AG10803 (cell line): ENCODE measurements at places on chromosomes 1 and 21.

GRCh38 chr1:183236158-183236725, 50.2 kb downstream of the LAMC2 start:
- no peak for DNase-seq

DNA sequence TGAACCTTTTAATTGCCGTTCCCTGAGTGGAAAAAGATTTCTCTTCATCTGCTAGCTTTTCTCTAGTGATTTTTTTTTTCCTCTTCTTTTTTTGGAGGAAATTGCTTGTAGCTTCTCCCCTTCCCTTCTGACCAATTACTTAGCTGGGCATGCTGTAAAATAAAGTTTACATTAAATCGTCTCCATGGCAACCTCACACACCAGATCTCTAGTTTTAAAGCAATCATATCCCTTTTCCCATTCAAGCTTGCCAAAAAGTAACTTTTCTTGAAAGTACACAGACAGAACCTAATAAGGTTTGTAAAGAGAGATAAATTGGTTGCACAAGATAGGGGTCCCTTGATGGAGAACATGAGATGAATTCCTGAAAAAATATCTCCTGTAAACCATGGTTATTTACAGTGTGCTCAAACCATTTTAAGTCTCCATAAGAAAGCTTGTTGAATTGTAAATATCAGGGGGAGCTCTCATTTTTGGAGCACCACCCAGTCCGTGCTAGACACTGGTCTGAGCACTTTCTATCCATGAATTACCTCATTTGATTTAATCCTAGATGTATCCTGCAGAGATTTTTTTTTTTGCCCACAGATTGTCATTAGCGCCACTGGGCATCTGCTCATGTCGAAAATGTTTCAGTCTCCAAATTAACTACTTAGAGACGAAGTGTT, 32.6 kb upstream of the HTR1D start:
- DNase-seq: no peak

DNA sequence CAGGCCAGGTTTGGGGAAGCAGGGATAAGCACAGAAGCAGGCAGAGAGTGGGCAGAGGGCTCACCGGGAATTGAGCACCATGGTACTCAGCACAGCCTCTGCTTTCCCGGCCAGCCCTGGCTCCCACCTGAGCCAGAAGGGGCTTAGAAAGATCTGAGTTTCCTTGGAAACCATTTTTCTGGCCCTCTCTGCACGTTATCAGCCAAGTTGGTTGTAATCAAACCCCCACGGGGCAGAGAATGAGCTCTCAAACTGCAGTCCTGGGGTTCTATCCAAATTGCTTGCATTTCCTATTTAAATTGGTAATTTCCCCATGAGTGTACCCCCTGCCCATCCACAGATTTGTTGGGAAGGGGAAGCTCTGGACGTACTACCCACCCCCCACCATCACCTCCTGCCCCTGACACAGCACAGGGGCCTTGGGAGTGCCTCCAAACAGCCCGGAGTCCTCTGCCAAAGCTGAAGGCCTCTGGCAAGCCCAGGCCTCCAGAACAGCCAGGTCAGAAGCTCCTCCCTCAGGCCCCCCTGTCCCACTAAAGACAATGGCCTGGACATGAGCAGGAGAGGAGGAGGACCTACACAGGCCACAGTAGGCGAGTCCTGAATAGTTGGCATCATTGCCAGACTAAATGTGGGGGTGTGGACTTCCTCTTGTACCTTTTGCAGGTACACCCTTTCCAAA, 42.7 kb upstream of the GJB5 start:
- no peak for DNase-seq

DNA sequence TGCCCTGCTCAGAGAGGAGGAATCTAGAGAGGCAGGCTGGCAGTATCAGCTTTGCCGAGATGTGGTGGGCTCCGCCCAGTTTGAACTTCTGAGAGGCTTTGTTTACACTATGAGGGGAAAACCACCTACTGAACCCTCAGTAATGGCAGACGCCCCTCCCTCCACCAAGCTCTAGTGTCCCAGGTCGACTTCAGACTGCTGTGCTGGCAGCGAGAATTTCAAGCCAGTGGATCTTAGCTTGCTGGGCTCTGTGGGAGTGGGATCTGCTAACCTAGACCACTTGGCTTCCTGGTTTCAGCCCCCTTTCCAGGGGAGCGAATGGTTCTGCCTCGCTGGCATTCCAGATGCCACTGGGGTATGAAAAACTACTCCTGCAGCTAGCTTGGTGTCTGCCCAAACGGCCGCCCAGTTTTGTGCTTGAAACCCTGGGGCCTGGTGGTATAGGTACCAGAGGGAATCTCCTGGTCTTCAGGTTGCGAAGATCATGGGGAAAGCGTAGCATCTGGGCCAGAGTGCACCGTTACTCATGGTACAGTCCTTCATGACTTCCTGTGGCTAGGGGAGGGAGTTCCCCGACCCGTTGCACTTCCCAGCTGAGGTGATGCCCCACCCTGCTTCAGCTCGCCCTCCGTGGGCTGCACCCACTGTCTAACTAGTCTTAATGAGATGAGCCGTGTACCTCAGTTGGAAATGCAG, 43.6 kb downstream of the C21orf91 start:
- no peak for DNase-seq

DNA sequence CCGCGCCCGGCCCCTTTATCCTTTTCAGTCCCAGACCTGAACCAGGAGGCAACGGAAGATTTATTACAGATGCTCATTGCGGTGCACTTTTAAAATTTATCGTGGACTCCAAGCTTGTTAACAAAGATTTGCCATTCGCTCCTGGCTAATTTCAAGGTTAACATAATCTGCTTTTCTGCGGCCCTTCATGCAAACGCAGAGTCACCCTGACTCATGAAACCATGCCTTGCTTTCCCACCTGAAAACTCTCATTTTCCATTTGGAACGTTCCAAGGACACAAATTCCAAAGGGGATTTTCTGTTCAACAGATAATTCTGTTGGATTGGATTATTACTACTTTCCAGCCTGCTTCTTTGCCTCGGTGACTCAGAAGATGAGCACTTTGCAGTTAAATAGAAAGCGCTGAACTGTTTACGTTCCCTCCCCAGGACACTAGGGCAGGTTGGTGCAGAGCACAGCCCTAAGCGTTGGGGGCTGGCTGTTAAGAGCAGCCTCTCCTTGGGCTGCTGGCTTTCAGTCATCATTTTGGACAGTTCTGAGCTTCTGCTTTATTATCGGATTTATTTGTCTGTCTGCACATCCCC, 51.1 kb downstream of the CD247 start:
- DNase-seq: no peak

GRCh38 chr1:24988558-24988912, 58.5 kb upstream of the RUNX3 start:
- DNase-seq: no peak

DNA sequence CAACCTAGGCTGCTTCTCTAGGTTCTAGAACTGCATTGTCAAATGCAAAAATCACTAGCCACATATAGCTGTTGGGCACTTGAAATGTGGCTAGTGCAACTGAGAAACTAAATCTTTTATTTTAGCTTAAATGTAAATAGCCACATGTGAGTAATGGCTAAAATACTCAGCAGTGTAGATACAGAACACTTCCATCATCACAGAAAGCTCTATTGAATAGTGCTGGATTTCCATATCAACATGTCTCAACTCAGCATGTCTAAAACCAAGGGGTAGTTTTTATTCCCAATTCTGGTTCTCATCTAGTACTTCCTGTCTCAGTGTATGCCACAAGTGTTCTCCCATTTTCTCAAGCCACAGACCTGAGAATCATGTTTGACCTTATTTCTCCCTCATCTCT, 7.5 kb upstream of the TP53BP2 start:
- DNase-seq: no peak

GRCh38 chr1:66435541-66435940, 98.4 kb upstream of the SGIP1 start:
- DNase-seq: no peak

GRCh38 chr1:235017191-235017590, 111.4 kb downstream of the TOMM20 start:
- DNase-seq: no peak

DNA sequence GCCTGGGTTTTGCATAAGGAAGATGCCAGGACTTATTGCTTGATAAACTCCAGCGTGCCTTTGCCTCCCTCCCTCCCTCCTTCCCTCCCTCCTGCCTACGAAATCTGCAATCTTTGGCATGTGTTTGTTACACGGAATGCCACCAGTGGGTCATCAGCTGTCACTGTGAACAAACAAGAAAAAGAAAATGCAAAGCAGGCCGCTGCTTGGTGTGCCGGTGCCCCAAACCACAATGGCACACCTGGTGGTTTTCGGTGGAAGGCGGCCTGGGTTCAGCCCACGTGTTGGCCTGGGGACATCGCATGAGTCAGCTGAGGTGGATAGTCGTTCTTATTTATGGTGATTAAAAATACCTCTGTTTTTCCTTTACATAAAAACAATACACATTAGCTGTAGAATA, 16.3 kb upstream of the IFNLR1 start:
- no peak for DNase-seq

DNA sequence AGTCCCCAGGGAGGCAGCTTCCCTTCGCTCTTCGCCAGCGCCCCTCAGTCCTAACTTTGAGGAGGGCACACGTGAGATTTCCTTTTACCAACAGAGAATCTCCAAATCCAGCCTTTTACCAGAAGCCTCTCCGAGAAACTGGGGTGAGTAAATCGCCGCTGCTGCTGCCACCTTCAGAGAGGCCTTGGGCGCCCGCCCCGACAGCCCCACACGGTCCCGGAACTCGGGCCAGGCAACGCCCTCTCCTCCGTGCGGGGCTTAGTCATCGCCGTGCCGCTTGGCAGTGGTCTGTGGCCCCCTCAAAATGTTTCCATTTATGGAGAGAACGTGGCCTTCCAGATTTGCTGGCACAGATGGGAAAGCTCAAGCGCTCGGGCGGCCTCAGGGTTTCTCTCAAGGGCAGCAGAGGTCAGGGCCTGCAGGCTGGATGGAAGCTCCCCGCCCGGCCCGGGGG, 41.4 kb upstream of the COL6A2 start:
- peak; percentile 91 for DNase-seq

DNA sequence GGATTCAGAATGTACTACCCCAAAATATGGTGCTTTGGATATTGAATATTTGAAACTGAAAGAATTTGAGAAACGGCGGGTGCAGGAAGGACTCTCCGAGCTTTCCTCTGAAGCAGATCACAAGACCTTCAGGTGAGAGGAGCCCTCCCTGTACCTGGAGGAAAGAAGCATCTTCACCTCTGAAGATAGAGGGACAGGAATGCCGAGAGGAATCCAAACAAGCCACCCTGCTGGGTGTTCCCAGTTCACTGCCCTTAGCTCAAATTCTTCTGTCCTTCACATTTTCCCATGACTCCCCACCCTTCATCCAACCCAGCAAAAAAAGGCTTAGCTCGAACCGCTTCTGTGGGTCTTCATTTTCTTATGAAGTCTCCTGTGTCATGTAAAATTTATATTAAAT, 18.2 kb upstream of the PADI2 start:
- DNase-seq: no peak

GRCh38 chr1:41383094-41383852, 22.0 kb downstream of the FOXO6 start:
- DNase-seq: peak; percentile 60

DNA sequence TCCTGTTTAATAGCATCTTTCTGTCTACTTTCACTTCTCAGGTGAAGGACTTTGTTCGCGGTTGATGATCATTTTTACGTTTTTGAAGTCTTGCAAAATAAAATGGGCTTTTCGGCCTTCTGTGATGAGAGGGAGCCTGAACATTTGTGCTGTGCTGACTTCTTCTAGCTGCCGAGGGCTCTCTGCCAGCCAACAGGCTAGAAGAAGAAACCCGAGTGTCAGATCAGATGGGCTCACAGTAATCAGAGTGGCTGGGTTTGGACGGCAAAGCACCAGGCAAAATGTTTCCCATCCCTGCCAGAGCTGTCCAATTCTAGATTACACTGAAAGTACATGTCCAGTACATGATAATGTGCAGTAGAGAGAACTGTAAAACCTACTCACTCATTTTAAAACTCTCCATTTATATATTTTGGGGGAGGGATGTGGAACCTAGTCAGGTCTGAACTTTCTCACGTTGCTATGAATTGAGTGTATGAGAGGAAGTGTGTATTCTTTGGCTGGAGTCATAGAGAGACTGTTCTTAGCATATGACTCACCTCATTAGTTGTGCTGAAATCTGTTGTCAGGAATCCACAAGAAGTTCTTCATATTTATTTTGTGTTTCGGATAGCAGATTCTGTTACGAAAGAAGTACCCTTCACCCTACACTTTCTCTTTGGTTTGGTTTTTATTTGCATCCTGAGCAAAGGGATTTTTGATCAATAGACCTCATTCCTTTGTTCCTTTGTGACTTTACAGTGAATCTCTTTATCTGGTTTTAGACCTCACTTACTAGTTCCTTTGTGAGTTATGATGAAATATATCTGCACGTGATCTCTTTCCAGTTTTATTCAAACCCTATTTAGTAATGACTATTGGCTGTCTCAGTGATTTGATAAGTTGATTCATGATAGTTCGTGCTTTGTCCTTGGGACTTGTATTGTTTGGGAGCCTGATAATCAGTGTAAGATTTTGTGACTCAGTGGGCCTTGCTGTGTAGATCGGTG, 4.8 kb downstream of the ATP1A1 start:
- peak; percentile 93 for DNase-seq

- no peak for DNase-seq
Observed at GRCh38 chr1:183283286-183283685, 97.2 kb downstream of the LAMC2 start.

- peak; percentile 99 for DNase-seq
Observed at GRCh38 chr21:42973991-42974831, at the start of gene PKNOX1. PKNOX1 (plus strand) TSS chr21:42974562; CDS start chr21:43004382, 29,820 bp downstream.

- DNase-seq: no peak
Observed at GRCh38 chr1:175225805-175226129, 33.2 kb upstream of the KIAA0040 start.

- DNase-seq: no peak
Observed at GRCh38 chr1:203349166-203349565, 1.8 kb downstream of the FMOD start.

DNA sequence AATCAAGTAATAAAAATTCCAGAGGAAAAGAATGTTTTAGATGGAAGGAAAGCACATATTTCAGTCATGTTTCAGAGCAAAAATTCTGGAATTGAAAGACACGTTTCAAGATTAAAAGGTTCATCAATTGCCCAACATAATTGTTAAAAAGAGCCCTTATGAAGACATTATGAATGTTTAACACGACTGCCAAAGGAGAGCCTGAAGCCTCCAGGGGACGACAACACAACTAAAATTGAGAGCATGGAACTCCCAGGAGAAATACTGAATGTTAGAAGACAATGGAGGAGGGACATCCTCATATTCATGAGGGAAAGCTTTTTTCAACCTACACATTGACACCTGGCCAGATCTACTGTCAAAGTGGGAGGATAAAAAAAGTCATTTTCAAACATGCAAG, 16.0 kb downstream of the OR2T11 start:
- peak; percentile 58 for DNase-seq

GRCh38 chr21:45306453-45306831, 18.7 kb upstream of the POFUT2 start:
- DNase-seq: no peak

GRCh38 chr1:53326088-53326597, 1.7 kb downstream of the LRP8 start:
- peak; percentile 78 for DNase-seq

- DNase-seq: no peak
Observed at GRCh38 chr1:20307026-20307425, 16.4 kb downstream of the VWA5B1 start.

GRCh38 chr1:35894183-35894582, 11.2 kb downstream of the AGO1 start:
- no peak for DNase-seq
